Stimulated activated CD4-positive, alpha-beta T cell treated with anti-CD3 and anti-CD28 coated beads, Interleukin-1b, Interleukin-23, amount 100 ng/mL, for 1 hour (primary cell): ENCODE measurements at places on chromosomes 1 and 21.

- no peak for DNase-seq
These were observed 994.9 kb downstream of the ADGRL2 start for GRCh38 chr1:82795508-82796149.

GRCh38 chr1:78005755-78006154 lies 1.0 kb downstream of the DNAJB4 start:
- no peak for DNase-seq

DNA sequence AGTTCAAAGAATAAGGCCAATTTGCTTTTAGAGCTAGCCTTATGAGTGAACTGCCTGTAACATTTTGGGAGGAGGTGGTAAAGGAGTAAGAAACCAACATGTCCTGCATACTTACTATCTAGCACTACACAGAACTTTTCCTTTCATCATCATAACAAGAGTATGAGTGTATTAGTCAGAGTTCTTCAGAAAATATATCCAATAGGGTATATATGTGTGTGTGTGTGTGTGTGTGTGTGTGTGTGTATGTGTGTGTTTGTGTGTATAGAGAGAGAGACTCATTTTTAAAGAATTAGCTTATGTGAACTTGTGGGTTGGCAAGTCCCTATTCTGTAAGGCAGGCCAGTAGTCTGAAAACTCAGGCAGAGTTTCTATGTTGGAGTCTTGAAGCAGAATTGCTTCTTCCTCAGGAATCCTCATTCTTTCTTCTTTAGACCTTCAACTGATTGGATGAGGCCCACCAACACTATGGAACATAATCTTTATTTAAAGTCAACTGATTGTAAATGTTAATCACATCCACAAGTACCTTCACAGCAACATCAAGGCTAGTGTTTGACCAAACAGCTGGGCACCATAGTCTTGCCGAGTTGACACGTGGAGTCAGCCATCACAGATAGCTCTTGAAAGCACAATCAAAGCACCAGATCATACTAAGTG lies 121.9 kb downstream of the CYYR1 start:
- no peak for DNase-seq

DNA sequence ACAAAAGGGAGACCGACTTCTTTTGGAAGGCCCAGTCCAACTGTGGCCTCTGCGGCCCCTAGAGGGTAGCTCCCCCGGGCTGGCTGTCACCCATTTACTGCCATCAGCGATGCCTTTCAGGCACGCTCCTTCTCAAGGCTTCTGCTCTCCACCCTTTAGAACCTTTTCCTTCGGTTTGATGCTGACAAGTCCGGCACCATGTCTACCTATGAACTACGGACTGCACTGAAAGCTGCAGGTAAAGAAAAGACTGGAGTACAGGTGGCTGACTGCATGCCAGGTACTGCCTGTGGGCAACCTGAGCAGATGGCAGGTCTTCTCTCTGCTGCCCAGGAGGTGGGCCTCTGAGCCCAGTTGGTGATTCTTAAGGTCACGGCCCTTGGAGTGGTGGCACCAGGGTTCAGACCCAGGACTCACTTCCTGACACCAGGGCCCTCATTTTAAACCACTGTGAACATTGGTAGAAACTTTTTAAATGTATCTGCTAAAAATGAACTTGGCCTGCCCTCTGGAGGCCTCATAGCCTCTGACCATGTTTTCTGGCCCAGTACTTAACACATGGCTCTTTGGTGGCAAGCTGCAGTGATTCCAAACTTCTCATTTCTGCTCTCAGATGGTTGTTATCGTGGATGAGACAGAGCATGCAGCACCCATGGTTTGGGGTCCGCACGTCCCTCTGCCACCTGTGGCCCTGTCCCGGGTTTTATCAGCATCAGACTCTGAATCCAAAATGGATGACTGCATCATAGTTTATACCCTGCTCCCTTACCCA lies 45.7 kb downstream of the CAPN9 start:
- no peak for DNase-seq

DNA sequence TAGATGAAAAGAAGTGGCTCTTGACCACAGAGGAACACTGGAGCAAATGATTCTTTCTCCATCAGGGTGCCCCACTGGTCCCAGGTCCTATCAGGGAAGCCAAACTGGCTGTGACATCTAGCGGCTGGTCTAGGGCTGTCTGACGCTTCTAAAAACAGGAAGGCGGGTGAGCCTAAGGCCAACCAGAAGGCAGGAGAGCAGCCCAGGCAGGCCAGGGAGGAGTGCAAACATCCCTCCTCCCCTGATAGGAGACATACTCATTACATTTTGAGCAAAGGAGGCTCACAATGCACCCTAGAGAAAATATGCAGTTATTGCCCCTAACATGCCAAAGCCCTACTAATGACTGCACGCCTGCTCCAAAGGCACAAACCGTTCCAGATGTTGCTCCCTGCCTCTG lies 10.4 kb upstream of the FOXE3 start:
- DNase-seq, result no peak

- no peak for DNase-seq
These were observed 61.6 kb upstream of the KIAA0040 start for GRCh38 chr1:175254190-175254589.
